ENCODE measurements at places on chromosomes 5 and 9. TPM values are rescaled to one million over a fixed set of nuclear protein-coding genes. Genes with fewer than 3 reads are reported as not detected.

NMUR2 gene
- not detected for total RNA-seq

CCDC152 gene
- 0.09 TPM for total RNA-seq

GABRG2 gene
- total RNA-seq = under 0.01 TPM

HACD4 gene
- total RNA-seq = 4.9 TPM

NR2F1-AS1 gene
- total RNA-seq = 35.8 TPM

SLC1A3 gene
- 1.7 TPM for total RNA-seq

PRRT1B gene
- not detected for total RNA-seq
